Activated naive CD8-positive, alpha-beta T cell treated with anti-CD3 and anti-CD28 coated beads, Interleukin-2, amount 10 ng/mL, durations not matched to agents 7 days and 5 days (primary cell): ENCODE measurements at places on chromosomes 5 and 9.

DNA sequence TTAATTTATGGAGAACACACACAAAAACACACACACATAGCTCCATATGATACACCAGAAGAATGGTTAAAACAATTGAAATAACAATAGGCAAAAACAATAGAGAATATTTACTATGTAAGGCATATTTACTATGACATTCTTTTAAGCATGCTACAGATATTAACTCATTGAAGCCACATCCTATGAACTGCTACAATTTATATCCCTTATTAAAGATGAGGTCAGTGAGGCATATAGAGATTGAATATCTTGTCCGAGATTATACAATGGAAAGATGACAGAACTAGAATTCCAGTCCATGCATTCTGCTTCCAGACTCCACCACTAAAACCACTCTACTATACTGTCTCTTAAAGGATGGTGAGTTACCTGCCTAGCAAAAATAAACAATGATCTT is 60.7 kb downstream of the ADAMTS12 start:
- H3K27ac ChIP-seq = no peak overlapping the region
- no peak overlapping the region for H3K4me3 ChIP-seq
- peaks cover 5% of the 10 kb centered on the region for H3K27me3 ChIP-seq

DNA sequence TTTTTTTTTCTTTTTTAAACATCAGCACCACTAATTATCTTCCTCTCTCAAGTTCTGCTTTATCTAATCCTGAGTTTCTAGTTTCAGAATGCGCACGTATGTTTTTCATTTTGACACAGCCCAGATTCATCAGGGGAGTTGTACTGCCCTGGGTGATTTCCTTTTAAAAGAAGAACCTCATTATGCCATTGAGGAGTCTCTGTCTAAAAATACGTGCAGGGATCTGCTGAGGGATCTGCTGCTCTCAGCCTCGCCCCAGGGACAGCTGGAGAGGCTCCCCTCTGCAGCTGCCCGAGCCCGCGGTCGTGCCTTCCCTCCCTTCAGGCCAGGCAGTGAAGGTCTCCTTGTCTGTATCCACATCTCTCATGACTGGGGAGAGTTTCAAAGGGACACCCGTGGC is 273.1 kb downstream of the ARHGEF28 start:
- no peaks in the 10 kb centered on the region for H3K36me3 ChIP-seq
- H3K27ac ChIP-seq = no peak overlapping the region
- DNase-seq = no peak
- H3K4me1 ChIP-seq = no peaks in the 10 kb centered on the region
- H3K27me3 ChIP-seq = peaks cover 16% of the 10 kb centered on the region

DNA sequence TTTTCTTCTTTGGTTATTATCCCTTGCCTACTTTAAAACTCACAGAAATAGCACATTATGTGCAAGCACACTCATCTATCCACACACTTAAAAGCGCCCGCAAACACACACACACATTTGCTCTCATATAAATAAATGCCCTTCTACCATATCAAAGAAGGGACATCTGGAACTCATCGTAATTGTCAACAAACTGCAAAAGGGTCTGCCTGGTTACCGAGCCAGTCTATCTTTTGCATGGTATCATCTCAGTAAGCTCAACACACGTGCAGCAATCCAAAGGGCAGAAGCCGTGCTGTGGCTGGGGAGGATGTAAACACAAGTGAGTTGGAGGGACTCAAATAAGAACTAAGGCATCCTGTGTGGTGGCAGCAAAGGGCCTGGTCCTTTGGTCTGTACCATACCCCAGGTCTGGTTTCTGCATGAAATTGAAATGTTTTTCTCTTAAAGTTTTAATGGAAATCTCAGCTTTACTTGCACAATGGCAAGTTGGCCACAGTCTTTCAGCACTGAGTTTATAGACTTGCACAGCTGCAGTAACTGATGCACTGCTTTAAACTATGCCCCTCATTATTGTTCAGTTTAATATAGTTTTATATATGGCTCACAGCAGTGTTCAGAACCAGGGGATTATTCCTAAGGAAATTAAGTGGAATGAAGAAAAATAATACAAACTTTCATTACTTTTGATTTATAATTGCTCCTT is 331.0 kb downstream of the ADAMTS6 start:
- no peak for DNase-seq
- H3K4me3 ChIP-seq = no peak overlapping the region
- H3K4me1 ChIP-seq = no peaks in the 10 kb centered on the region
- no peak overlapping the region for H3K27ac ChIP-seq
- peaks cover 2% of the 10 kb centered on the region for H3K36me3 ChIP-seq

DNA sequence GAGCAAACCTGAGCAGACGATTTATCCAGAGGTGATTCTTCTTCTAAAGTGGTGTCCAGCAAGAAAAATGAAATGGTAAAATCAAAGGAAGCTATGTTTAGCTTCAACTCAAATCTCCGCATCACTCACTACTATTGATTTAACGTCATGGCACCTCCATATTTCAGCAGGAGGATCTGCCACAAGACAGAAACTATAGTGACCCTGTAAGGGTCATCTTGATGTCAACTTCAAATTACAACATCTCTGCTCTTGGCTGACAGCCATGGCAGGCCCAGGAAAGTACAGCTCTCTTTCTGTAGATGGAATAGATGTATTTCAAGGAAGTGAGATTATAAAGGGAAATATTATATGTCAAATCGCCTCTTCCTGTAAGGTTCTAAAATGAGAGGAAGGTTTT is 10.1 kb upstream of the EFNA5 start:
- H3K36me3 ChIP-seq = no peaks in the 10 kb centered on the region
- no peaks in the 10 kb centered on the region for H3K4me1 ChIP-seq
- peaks cover 23% of the 10 kb centered on the region for H3K27me3 ChIP-seq
- no peak overlapping the region for H3K27ac ChIP-seq
- H3K4me3 ChIP-seq = no peak overlapping the region
- no peak for DNase-seq

- no peak for DNase-seq
- no peaks in the 10 kb centered on the region for H3K27me3 ChIP-seq
- no peaks in the 10 kb centered on the region for H3K36me3 ChIP-seq
- H3K27ac ChIP-seq = no peak overlapping the region
- H3K4me1 ChIP-seq = no peaks in the 10 kb centered on the region
Measured at GRCh38 chr5:13244151-13244550, 700.3 kb downstream of the DNAH5 start.

DNA sequence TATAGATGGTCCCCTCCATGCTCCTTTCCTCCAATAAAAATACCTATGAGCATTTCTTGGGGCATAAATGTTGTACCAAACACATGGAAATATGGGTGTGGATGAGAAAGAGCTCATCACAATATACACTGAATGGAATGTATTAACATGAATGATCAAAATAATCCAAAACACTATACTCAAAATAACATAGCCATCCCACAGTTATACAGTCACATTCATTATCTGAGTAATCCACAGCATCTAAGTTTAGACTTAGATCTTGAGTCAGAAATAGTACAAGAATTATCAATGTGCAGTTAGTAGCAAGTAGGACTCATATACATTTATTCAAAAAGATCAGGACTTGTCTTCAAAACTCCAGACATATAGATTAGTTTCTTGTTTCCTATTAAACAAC is 175.2 kb upstream of the NREP start:
- no peaks in the 10 kb centered on the region for H3K36me3 ChIP-seq
- H3K27ac ChIP-seq = no peak overlapping the region
- H3K4me1 ChIP-seq = no peaks in the 10 kb centered on the region
- no peak for DNase-seq

DNA sequence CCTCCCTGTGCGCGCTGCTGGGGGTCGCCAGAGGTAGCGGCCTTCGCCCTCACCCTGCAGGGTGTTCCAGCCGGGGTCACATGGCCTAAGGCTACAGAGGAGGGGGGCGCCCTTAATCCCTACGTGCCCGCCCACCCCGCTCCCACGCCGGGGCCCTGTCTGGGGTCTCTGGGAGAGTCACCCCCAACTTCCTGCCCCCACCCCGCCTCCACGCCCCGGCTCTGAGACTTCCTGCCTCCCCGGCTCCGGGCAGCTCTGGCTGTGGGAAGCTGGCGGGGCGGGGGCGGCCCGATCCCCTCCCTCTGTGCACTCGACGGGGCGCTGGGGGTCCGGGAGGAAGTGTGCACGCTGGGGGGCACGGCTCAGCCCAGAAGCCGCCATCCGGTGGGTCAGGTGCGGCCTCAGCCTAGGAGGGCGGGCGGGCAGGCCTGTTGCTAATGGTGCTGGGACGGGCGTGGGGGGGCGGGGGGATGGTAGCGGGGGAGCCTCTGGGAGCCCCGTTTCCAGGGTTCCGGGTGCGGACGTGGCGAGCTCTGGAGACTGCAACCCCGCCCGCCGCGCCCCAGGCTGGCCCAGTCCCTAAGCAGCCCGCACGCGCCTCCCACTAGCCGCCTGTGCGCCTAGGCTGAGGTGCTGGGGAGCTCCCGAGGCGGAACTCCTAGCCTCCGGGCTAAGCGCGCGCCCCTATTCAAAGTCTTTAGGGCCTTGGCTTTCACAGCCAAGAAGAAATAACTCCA is 61.6 kb downstream of the CXXC5 start:
- DNase-seq = peak; percentile 55
- peaks cover 11% of the 10 kb centered on the region for H3K4me1 ChIP-seq
- H3K27me3 ChIP-seq = peaks cover 14% of the 10 kb centered on the region
- no peaks in the 10 kb centered on the region for H3K36me3 ChIP-seq
- peak overlapping the region; percentile 61 for H3K4me3 ChIP-seq

DNA sequence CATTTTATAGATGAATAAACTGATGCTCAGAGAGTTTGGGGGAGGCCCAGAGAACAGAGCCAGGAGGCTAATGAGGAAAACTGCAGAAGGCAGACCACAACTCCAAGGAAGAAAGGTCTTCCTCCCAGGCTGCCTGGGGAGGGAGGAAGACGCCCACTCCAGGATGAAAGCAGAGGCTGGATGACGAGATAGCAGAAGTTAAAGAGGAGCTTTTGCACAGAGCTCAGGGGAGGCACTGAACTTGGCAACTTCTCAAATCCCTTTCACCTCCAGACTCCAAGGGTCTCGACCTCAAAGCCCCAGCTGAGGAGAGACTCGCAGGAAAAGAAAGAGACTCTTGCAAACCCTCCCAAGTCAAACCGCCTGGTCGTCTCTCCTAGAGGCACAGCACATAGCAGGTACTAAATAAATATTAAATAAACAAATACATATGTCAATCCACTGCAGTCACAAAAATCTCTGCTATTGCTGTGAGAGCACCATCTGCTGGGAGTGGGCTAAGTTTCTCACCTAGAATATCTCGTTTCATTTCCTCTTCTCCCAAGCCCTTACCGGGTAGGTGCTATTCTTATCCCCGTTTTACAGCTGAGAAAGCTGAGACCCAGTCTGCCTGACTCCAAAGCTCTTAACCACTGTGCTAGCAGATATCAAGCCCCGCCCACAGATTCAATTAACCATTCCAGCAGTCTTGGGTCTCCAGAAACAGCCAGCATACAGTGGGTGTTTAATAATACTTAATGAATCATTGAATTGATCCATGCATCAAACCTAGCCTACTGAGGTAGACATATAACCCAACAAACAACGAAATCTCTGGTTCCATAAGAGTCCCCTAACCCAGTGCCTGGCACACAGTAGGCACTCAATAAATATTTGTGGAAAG is 97.8 kb upstream of the HAND1 start:
- H3K4me1 ChIP-seq = no peaks in the 10 kb centered on the region
- peaks cover 30% of the 10 kb centered on the region for H3K27me3 ChIP-seq
- DNase-seq = no peak
- H3K27ac ChIP-seq = no peak overlapping the region

- peaks cover 24% of the 10 kb centered on the region for H3K27me3 ChIP-seq
- H3K4me1 ChIP-seq = peaks cover 23% of the 10 kb centered on the region
- H3K27ac ChIP-seq = peak overlapping the region; percentile 93
- H3K36me3 ChIP-seq = peaks cover 26% of the 10 kb centered on the region
- DNase-seq = no peak
Measured at GRCh38 chr9:131278702-131279111, 2.4 kb upstream of the FAM78A start.

GRCh38 chr5:126631920-126632319 is 31.2 kb downstream of the PHAX start:
- no peak for DNase-seq
- H3K27me3 ChIP-seq = peaks cover 2% of the 10 kb centered on the region
- no peak overlapping the region for H3K4me3 ChIP-seq
- no peak overlapping the region for H3K27ac ChIP-seq
- H3K4me1 ChIP-seq = no peaks in the 10 kb centered on the region
- H3K36me3 ChIP-seq = no peaks in the 10 kb centered on the region

GRCh38 chr5:141633871-141634561 is 2.6 kb downstream of the HDAC3 start:
- no peak for DNase-seq
- H3K27ac ChIP-seq = peak overlapping the region; percentile 46
- H3K27me3 ChIP-seq = no peaks in the 10 kb centered on the region
- peak overlapping the region; percentile 8 for H3K4me3 ChIP-seq

DNA sequence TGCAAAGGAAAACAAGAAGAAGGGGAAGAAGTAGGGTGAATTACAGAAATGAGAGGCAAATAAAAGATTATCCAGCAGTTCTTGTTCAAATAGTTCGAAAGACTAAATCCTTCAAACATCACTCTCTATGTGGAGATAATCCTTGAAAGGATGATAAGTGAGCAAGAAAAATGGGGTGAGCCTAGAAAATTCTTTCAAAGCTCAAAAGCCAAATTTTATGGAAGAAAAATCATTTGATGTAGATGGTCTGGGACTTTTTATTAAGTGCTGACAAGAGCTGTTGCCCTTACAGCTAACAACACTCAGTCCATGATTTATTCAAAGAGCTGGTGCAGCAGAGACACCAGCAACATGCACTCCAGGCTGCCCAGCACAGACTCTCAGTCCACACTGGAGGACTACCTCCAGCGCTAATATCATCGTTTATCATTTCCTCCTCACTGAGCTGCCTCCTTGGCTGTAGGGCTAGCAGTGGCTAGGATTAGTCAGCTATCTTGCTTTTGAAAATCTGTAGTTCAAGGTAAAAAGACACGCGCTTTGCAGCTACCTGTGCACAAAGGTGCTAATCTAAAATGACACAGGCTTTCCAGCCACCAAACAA is 264.8 kb upstream of the KIF2A start:
- no peak overlapping the region for H3K27ac ChIP-seq
- no peaks in the 10 kb centered on the region for H3K27me3 ChIP-seq
- no peaks in the 10 kb centered on the region for H3K4me1 ChIP-seq
- no peak overlapping the region for H3K4me3 ChIP-seq
- DNase-seq = no peak

DNA sequence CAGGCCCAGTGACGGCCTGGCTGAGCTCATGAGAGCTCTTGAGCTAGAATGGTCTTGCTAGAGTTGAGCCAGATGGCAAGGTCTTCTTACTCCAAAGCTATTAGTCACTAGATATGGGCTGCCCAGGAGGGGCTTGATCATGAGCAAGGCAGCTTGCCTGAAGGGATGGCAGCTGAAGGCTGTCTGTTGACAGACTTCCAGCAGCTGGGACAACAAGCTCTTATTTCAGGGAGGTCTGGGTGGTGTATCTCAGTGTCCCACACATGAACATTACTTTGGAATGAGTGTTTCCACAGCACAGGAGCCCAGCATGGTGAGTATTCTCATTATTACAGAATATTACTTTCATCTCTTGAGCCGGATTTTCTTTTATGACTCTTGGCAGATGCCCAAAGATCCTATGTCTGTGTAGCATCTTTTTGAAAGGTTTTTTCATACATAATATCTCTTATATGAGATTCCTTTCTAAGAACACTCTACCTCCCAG is 414.1 kb downstream of the ARHGEF28 start:
- no peaks in the 10 kb centered on the region for H3K36me3 ChIP-seq
- no peak overlapping the region for H3K27ac ChIP-seq
- no peak overlapping the region for H3K4me3 ChIP-seq
- peaks cover 7% of the 10 kb centered on the region for H3K27me3 ChIP-seq
- H3K4me1 ChIP-seq = no peaks in the 10 kb centered on the region
